Suppressor macrophage treated with lipopolysaccharide for 1 hour (primary cell): ENCODE measurements at places on chromosomes 7 and 10.

DNA sequence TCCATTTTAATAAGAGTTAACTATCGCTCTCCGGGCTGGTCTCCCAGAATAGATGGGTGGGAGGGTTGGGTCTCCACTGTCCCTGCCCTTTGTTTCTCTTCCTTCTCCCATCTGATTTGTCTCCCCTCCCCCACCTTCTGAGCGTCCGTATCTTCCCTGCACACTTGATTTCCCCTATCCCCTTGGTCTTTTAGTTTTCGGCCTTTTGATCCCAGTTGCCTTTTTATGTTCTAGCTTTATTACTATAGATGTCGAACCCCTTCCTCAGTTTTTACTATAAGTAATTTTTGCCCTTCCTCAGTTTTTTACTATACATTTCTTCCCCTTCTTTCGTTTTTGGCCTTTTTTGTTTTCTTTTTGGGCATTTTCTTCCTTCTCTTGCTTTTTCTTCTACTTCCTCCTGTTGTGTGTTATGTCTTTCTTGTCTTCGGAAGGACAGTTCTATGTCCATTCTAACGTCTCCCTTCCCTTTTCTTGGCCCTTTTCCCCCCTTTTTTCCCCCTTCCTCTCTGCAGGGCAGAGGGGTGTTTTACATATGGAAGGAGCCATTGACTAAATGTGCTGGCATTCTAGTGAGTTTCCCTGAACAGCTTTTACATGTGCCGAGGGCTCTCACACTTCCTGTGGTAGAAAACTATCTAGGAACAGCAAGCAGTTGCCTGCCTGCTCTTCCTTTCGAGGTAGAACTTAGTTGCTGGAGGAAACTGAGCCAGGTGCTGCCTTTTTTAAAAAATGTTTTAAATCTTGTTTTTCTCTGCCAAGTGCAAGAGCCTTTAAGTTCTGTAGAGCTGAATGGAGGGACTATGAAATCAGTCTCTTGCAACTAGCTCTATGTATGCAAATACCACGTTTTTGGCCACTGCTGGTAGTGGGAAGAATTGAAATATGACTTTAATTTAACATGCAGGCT, 2.8 kb downstream of the TET1 start:
- no peak for DNase-seq

GRCh38 chr7:50304129-50304910, at the start of gene IKZF1:
IKZF1 (plus strand) TSS chr7:50304716; CDS start chr7:50319062, 14,346 bp downstream.
- DNase-seq, result peak; percentile 98

DNA sequence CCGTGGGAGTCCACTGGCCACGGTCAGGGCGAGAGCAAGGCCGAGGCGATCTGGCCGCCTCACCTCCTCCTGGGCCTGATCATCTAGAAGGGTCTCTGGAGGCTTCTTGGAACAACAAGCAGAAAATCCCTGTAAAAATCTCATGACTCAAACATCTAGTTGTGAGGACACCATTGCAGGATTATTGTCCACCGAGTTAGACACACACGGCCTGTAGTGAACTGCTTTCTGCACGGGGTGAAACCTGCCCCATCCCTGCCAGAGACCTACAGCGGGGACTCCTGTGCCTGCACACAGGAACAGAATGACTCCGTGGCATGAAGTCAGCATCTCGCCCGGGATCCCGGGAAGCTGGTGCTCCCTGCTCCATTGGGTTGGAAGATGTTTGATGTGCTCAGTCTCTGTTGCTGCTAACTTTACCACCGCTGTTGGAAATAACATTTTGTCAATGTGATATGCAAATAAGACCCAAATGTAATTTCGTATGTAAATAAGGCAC, 267.0 kb upstream of the TCERG1L start:
- no peak for DNase-seq

DNA sequence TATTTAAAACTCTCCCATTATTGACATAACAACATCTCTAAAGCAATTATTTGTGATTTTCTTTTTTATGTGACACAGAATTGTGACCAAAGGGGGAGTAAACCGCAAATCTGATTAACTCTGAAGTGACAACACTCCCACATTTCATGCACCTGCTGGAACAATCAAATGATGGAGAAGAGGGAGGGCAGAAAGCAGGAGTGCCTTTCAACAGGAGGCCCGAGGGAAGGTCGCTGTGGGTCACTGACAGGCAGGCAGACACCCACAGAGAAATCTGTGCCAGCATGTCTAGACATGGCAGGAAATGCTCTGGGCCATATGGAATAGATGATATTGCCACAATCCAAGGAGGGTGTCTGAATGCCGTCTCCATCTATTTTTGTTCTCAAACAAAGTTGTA, 247.3 kb downstream of the DOCK4 start:
- DNase-seq, result no peak

DNA sequence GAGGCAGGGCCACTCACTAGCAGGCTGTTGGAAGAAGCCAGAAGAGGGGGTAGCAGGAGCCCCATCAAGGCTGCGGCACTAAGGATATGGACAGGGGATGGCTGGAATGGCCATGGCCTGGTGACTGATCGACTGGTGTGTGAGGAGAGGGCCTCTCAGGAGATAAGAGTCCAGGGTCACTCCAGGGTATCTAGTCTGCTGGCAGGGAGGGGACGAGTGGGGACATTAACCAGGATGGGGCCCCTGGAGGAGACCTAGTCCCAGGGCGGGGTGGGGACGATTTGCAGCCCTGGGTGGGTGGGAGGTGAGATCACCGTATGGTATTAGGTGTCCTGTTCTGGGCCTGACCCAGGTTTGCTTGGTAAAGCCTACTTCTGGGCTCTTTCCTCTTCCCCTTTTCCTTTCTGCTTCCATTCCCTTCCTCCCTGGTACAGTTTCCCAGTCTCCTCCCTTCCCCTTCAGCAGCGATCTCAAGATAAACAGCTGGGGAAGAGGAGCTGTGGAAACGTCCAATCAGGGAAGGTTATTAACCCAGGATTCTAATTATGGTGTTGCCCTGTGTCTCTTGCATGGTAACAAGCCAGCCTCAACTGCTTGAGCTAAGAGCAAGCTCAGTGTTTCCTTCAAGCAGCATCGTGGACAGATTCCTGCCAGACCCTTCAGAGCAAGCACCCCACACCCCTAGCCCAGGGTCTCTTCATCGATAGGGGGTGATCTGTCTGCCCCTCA, 233.2 kb downstream of the RPS24 start:
- no peak for DNase-seq

DNA sequence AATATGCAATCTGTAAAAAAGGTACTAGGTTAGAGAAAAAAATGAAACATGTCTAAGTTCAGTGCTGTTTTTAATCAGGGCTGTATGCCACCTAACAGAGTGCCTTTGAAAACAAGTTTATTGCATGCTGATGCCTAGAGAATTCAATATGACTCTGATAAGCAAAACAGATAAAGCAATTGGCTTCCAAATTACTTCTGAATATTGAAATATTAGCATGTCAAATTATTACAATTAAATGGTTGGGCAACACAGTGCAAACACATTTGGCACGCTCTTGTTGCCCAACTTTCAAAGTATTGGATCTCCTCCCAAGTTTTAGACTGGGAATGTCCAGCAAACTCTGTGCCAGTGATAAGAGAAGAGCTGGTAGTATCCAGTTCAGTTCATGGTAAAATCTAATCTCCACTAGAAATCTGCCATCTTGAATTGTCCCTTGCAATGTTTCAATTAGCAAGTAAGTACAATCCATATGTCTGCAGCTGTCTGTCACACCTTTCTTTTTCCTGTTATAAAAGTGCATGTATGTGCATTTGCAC, 65.2 kb upstream of the FAM133B start:
- DNase-seq, result no peak

DNA sequence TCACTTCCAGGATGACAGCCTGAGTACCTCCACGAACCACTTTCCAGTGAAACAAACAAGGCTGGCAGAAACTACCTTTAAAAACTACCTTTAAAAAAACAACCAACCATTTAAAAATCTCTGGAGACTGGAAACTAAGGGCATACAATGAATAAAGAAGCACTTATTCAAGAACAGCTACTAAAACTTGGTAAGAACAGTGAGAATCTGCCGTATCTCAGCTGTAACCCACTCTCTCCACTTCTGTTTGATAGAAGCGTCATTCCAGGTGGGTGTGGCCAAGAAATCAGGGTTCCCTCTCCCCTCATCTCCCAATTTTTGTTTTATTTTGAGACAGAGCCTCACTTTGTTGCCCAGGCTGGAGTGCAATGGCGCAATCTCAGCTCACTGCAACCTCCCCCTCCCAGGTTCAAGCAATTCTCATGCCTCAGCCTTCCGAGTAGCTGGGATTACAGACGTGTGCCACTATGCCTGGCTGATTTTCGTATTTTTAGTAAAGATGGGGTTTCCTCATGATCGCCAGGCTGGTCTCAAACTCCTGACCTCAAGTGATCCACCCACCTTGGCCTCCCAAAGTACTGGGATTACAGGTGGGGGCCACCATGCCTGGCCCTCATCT, 158.8 kb upstream of the CHST15 start:
- DNase-seq, result peak; percentile 29

GRCh38 chr7:123184271-123184670, 15.5 kb downstream of the SLC13A1 start:
- DNase-seq, result no peak

GRCh38 chr10:60549686-60550085, 160.0 kb upstream of the ANK3 start:
- DNase-seq, result peak; percentile 9
